Smooth muscle cell of the brain vasculature (primary cell): ENCODE measurements at places on chromosomes 16 and 17.

DNA sequence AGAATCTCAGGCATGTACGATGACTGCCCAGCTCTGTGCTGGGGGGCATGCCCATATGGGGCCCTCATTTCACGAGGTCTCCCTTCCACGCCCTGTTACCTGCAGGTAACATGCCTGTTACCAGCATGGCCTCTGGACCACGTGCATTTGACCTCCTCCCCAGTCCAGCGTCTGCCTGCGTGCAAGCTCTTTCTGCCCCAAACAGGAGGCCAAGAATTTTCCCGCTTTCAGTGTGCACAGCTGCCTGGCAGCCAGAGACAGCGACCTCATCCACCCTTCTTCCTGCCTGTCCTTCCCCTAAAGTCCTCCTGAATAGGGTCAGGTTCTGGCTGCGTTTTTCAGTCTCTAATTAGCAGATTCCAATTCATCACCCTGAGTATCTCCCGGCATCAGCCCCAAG, 306.5 kb upstream of the ZFHX3 start:
- DNase-seq: no peak

GRCh38 chr16:67544844-67545664, 16.4 kb downstream of the RIPOR1 start:
- no peak for DNase-seq

DNA sequence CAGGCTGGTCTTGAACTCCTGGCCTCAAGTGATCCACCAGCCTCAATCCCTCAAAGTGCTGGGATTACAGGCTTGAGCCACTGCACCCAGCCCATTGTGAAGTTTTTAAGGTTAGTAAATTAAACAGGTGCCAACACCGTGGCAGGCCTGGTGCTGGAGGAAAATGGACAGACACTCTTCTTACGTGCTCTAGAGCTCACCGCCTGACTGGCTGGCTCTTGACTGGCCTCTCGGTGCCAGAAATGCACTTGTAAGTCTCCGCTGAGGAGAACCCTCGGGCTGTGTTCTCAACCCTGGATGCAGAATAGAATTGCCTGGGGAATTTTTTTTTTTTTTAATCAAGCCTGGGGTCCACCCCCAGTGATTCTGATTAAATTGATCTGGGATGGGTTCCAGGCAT, 10.3 kb upstream of the HAS3 start:
- DNase-seq: no peak

DNA sequence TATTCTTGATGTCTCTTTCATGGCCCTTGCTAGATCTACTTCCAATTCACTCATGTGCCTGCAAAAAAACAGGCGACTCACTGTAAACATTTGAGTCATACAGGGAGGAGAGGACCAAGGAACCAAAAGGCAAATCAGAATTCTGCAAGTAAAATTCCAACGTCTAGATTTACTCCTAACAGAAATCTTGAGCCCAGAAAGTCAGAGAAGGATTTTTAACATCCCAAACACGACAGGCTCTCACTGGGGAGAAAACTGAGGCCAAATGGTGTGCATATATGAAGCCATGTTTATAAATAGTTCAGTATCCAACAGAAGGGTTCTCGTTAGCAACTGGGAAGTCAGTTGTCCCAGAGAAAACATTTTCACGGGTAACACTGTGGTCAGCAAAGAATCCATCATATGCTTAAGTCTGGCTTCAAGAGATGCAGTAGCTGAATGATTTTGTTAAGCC, 40.1 kb downstream of the LITAF start:
- DNase-seq: no peak

DNA sequence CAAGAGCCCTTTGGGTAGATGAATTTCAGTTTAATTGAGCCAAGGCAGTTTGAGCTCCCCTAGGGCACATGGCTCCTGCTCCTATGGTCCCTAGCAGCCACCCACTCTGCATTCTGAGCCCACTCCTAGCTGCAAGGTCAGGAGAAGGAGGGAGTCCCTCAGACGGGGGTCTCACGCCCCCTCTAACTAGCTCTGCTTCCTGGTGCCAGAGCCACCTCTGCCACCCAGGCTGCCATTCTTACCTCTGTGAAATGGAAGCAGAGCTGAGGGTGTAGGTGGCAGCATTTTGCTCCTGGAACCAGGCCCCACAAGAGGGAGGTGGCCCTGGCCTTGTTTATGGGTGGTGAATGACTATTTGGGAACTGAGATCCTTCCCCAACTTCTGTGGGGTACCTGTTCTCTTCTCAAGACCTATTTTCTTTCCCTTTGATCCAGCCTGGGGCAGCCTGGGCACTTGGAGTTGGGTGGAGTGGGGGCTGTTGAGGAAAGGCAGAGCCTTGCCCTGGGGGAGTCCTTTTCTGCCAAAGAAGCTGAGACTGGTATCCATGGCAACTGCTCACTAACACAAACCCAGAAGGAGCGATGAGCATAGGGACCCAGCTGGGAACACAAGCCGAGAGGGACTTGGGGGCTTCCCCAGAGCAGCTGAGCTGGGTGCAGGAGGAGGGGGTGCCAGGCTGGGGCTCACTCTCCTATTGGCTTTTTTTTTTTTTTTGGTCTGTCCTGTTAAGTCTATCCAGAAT, 4.8 kb downstream of the SPNS2 start:
- no peak for DNase-seq

GRCh38 chr17:42806249-42806648, 7.6 kb downstream of the CNTD1 start:
- DNase-seq: no peak

- no peak for DNase-seq
Measured at GRCh38 chr17:67413388-67413787, 36.3 kb downstream of the PITPNC1 start.

DNA sequence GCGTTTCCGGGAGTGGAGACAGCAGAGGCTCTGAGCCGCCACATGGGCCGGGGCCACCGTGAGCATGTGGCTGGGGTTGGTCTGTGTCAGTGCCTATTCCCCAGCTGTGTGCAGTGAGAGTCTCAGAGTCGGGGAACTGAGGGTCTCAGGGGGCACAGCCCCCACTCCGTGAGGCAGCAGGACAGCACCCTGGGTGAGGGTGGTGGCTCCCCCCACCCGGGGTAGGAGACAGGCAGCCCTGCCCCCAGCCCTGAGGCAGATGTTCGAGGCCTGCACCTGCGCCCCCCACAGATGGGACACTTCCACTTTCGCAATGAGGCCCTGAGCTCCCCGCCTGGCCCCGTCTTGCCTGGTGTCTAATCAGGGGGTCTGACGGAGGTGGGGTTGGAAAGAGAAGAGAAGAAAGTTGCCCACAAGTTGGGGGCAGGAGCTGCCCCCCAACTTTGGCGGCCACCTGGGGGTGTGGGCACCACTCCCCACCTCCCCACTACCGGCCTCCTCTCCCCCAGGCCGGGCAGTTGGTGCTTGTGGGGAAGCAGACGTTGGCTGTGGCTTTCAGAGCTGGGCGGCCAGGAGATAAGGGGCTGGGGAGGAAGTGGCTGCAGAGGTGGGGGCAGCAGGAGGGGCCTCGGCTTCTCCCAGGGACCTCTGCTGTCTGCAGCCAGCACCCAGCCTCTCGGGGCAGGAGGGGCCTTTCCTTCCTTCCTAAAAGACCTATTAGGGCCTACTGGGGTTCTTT, 1.8 kb upstream of the CBFA2T3 start:
- no peak for DNase-seq

- no peak for DNase-seq
Measured at GRCh38 chr17:59124665-59125064, 18.0 kb upstream of the TRIM37 start.

DNA sequence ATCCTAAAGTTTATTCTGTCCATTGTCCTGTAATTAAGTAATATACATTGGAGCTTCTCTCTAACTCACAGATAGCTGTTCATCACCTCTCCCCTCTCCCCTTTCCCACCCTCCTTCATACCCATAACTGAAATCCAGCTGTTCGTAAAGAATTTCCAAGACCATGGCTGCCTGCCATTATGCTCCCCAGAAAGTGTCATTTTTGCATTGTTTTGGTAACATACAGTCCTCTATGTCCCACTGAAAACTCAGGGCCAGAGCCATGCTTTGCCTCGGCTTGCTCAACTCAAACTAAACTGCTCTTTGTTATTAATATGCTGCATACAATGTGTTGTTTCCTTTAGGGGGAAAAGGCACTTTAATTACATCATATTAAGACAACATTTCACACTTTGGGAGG, 132.0 kb downstream of the MRTFB start:
- no peak for DNase-seq

- no peak for DNase-seq
Measured at GRCh38 chr17:74427048-74427762, 4.7 kb upstream of the GPRC5C start.

- no peak for DNase-seq
Measured at GRCh38 chr16:64627781-64628180, 494.1 kb downstream of the CDH11 start.

- DNase-seq: no peak
Measured at GRCh38 chr17:62091804-62092203, 26.7 kb upstream of the MED13 start.

- no peak for DNase-seq
Measured at GRCh38 chr17:64992325-64992802, 64.2 kb downstream of the GNA13 start.

DNA sequence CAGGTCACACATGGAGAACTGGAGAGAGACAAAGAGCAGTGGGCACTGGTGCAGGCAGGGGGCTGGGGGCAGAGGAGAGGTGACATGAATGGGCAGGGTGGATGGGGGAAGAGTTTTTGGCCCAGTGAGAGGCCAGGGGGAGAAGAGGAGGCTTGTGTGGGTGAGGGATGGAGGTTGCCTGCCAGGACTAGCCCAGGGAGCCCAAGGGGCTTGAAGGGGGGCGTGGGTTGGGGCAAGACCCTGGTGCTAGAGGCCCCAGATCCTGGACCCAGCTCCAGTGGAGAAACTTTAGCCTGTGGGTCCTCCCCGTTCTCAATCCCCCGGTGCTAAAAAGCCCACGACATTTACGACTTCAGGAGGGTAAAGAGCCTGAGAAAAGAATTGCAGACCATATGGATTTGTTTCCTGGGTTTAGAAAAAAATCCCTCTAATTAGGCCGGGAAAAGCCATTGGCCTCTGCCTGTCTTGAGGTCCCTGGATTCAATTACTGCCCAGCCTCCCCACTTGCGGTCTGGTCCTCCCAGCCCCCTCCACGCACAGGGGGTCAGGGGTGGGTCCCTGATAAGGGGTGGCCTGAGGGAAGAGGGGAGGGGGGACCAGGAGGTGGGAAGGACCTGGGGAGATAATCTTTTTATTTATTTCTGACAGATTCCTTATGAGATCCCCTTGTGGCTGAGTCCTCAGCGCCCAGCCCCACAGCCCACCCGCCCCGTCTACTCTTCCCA, 33.0 kb downstream of the NGFR start:
- DNase-seq: no peak
